ENCODE measurements at places on chromosomes 2 and 18.

- DNase-seq, result no peak
Observed at GRCh38 chr2:8923183-8923582, 80.3 kb downstream of the MBOAT2 start.

- DNase-seq, result no peak
Observed at GRCh38 chr2:121129692-121130091, 155.3 kb downstream of the TFCP2L1 start.

- DNase-seq, result no peak
Observed at GRCh38 chr2:71455741-71456569, 2.6 kb downstream of the DYSF start.

GRCh38 chr18:4241090-4241617 is 214.0 kb downstream of the DLGAP1 start:
- no peak for DNase-seq

DNA sequence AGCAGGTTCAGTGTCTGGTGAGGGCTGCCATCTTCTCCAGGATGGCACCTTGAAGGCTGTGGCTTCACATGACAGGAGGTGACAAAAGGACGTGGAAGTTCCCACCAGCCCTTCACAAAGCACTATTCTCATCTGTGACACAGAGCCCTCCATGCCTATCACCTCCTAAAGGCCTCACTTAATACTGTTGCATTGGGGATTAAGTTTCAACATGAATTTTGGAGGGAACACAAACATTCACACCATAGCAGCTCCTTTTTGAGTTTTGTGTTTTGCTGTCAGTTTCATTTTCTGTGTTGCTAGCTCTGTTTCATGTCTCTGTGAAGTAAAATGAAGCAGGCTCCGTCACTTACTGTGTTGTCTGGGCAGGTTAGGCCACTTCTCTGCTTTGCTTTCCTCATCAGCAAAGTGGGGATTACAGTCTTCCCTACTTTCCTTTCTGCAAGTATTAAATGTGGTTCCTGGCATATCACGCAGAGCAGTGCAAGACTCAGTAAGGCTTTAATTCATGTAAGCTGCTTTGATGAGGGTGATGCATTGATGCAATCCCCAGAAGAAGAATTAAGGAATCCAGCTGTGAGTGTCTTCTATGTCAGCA is 31.6 kb downstream of the LIMS1 start:
- no peak for DNase-seq

DNA sequence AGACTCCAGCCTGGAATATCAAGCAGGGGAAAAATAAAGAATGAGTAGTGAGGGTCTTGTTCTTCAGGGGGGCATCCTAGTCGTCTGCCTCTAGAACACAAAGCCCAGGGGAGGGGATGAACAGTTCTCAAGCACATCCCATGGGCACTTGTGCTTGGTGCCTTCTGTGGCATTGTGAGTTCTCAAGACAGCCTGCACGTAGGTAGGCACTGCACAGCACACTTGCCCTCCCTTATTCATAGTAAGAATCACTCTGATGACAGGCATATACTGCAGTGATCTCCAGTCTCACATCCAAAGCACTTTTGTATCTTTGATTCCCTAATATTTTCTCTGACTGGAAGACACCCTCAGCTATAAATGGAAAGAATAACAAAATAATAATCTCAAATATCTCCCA is 104.7 kb upstream of the CNGA3 start:
- DNase-seq, result no peak

DNA sequence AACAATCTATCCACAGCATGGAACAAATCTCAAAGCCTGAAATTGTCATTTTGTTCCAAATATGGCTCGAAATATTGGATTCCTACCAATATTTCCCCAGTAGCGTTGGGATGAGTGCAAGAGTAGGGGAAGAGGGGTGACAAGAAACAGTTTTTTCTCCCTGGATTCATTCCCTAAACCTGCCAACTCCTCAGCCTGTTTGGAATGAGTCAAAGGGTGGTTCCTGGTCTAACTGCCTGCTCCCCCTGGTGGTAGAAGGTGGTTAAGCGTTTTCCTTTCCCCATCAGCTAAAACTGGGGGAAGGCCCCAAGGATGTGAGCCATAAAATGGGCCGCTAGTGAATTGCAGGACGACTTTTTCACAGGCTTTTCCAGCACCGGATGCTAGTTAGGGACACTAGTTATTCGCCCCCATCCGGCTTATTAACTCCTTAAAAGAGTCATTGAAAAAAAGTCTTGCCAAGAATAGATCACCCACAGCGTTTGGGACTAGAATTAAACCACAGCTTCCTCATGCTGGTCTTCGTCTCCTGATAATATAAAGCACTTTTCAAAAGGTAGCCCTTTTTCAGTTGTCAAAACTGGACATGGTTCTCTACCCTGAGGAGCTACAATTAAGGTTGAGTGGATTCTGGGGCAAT is 72.5 kb downstream of the DHRS9 start:
- no peak for DNase-seq

GRCh38 chr18:78722386-78722785 is 257.2 kb upstream of the SALL3 start:
- no peak for DNase-seq

DNA sequence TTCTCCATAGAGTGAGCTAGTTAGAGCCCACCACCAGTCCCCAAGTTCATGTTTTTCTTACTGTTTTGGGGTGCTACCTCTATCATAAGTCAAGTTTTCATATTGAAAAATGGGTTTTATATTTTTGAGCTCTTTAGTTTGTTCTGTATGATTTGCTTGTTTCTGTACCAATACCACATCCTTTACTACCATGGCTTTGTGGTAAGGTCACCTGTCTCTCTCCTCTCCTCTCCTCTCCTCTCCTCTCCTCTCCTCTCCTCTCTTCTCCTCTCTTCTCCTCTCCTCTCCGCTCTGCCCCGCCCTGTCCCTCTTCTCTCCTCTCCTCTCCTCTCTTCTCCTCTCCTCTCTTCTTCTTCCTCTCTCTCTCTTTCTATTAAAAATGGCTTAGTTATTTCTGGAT is 22.1 kb upstream of the LBH start:
- DNase-seq, result no peak

DNA sequence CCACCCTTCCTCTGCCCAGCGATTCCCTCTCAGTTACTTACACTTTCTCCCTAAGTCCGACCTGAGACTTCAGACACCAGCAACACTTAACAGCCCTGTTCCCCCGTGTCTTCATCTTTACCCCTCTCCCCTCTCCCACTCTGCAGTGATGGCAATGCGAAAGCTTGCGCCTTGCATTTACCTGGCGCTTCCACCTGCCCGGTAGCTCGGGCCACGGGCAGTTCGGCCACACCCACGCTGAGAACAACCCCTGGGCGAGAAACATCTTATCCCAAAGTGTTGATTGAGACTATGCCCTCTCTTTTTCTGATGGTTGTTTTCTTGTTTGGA is 558 bp downstream of the DNAJC10 start:
- DNase-seq, result no peak

GRCh38 chr18:79664525-79665125 is 15.0 kb upstream of the CTDP1 start:
- no peak for DNase-seq

DNA sequence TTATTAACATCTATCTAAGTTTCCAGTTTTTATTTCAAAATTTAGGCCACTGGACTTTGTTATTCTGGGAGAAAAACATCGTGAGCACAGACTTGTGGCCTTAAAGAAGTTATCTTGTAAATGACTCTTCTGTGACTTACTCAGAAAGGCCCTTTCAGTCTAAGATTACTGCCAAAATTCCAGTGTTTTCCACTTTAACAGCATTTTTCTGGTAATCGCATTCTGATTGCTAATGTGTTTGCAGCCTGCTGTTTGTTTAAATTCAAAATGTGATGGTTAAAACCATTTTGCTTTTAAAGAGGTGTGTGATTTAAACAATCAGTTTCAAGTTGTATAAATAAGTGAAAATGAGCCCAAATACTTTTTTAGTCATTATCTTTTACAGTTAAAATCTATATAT is 136.7 kb upstream of the DAPL1 start:
- no peak for DNase-seq

- no peak for DNase-seq
Observed at GRCh38 chr2:53856272-53856671, 3.5 kb downstream of the GPR75 start.

- DNase-seq, result no peak
Observed at GRCh38 chr2:120451334-120451733, 105.4 kb downstream of the INHBB start.

- DNase-seq, result no peak
Observed at GRCh38 chr2:133200684-133201421, 367.4 kb downstream of the NCKAP5 start.

DNA sequence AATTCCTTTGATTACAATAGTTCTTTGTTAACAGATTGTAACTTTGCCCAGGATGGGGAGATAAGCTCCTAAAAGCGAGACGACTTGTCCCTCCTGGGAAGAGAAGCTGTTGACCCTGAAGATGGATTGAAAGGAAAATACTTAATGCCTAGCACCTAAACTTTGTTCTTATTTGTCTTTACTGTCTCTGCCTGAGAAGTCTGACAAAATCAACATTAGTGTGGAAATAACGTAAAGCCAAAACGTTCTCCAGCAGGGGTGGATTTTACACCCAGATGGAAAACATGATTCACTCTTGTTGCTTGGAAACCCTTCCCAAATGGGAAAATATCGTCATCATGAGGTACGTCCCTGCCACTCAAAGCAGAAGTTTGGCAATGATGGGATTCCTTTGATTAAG is 450.1 kb downstream of the SLC4A3 start:
- DNase-seq, result no peak

GRCh38 chr2:230008708-230009066 is 60.0 kb downstream of the SLC16A14 start:
- no peak for DNase-seq

DNA sequence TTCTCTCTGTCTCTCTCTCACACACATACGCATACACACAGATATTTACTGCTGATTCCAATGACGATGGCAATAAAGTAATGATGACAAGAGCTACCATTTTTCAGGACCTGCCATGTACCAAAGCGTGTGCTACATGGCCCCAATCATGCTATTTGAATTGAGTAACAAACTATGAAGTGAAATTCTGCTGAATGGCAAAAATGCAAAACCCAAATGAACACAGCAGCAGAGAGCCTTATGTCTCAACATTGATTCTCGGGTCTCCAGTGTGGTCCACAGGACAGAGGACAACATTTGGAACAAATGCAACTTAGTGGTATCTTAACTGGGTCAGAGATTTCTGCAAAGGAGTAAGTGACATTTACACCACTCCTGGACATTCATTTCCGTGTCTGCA is 117.4 kb downstream of the PIEZO2 start:
- no peak for DNase-seq

- no peak for DNase-seq
Observed at GRCh38 chr2:188963741-188964140, 10.4 kb upstream of the COL3A1 start.

DNA sequence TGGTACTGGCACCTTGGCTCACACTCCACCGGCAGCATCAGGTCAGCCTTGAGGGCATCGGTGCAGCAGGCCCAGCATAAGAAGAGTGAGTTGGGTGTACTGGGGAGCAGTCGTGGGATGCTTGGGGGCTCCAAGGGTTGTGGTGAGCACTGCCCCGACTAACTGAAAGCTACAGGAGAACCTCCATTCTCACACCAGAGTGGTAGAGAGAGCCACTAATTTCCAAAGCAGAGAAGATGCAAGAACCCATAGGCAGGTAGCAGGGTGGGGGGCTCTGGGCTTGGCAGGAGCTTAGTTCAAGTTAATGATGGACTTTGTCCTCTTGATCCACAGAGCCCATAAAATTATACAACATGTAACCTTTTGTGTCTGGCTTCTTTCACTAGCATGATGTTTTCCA is 148.0 kb upstream of the SMAD2 start:
- DNase-seq, result no peak

DNA sequence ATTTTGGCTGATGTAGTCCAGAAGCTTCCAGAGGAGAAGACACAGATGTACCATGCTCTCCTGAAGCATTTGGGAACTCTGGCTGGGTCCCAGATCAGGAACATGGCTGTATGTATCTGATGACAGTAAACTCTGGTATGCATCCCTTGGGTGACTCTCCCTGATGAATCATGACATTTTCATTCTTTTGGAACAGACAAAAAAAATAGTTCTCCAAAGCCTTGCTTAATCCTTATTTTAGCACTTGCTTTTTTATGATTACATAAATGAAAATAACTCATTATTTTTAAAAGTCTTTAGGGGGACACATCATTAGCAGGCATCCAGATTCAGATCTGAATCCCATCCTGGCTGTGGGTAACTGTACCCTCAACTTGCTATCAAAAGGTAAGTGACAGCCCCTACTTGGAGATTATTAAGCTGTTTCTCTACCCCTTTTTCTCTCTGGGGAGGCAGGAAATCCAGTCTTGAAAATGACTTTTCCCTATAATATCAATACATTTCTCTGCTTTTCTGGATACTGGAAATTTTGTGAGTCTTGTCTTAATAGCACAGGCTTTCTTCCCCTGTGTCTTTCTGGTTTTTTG is 23.3 kb downstream of the AOX1 start:
- no peak for DNase-seq

GRCh38 chr18:10291568-10291981 is 162.9 kb upstream of the APCDD1 start:
- no peak for DNase-seq
